AG04449 (cell line): ENCODE measurements at places on chromosomes 2 and 18.
A peak's percentile ranks its signal among the peaks of the same experiment; 100 is the strongest.

DNA sequence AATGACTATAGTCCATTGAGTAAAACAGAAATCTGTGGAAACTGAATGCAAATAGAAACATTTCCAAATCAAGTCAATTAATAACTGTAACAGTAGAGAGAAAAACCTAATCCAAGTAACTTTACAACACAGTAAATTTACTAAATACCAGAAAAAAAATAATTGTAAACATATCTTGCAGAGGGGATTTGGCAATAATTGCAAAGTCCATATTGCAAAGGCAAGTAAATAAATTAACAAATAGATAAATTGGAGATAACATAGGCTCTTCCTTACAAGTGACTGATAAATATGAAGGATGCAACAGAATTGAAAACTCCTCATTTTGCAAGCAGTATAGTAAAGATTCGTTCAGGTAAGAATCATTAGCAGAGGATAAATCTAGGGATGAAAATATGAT is 65.0 kb downstream of the SMC6 start:
- no peak for DNase-seq

- DNase-seq, result no peak
Observed at GRCh38 chr2:36413218-36413617, 57.6 kb downstream of the CRIM1 start.

DNA sequence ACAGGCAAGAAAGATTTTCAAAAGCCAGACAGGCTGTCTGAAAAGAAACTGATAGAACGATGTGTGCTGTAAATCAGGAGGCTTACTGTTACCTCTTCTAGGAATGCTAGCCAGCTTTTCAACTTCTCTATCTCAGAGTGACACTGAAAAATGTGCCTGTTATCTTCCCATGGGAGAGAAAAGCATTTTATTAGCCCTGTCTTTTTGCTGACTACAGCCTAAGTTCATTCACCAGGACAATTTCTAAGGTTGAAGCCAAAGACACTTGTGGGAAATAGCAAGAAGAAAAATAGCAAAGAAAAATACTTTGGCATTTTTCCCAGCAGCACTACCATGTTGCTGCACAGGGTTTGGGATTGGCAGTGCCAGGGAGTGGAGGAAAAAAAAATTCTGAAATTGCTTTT is 34.0 kb downstream of the ABCB11 start:
- no peak for DNase-seq

DNA sequence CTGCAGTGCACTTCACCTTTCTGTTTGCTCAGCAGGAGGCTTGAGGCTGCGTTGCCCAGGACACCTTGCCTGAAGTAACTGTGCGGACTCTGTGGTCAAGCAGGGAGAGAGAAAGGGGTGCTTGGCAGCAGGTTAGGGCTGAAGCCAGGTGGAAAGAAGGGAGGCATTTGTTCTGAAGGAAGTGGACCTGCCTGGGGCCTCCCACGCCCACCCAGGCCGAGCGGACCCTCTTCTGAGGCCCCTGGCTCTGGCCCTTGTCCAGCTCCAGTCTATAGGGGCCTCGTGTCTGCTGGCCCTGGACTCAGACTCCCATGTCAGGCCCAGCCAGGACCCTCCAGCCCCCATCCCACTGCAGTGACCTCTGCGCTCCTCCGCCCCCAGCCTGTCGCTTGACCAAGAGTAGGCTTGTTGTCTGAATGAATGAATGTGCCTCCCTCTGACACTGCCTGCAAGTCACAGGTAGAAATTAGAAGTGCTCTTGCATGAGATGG is 2.5 kb downstream of the SNED1 start:
- DNase-seq, result no peak

DNA sequence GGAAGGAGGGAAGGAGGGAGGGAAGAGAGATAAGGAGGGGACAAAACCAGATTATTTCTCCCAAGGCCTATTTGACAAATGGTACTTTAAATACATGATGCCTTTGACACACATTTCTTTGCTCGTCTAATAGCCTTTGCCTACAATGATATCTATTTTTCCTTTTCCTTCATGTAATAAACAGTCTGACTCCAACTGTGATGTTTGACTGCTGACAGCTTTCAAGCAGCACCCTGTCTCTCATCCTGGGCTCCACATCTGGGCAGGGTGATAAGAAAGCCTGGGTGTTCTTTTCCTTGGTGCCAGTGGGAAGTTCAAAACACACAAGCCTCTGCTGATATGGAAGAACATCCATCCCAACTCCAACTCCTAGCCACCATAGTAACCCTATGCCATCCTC is 1277.7 kb upstream of the NXPH2 start:
- no peak for DNase-seq

DNA sequence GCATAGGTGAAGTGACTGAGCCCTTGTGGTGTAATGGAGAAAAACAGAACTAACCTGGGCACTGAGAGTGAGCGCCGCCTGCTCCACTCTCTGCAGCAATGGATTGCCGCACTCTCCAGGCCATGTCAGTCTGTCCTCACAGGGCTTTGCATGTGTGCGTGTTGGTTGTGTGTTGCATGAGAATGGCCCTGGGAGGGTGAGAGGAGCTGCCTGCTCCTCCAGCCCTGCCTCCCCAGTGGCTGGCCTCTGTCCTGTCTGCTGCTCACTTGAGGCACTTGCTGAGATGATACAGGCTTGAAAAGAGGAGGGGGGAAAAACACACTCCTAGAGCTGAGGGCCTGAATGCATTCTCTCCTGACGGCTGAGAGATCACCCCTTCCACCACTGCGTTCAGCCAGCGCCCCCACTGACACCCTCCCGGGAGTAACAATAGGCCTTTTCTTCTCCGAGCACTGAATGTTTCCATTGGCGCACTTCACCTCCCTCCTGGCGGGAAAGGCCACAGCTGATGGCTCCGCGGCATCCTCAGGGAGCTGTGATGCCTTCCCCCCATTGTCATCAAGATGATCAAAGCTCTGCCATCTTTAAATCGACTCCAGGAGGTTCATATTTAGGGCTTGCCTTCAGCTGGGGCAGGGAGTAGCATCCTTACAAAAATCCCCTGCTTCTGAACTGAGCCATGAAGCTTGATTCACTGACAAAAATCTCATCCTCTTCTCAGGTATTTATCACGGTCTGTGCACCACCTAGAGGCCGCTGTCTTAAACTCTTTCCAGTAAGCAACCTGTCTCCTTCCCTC is 49.9 kb upstream of the DAPL1 start:
- DNase-seq, result peak; percentile 23

DNA sequence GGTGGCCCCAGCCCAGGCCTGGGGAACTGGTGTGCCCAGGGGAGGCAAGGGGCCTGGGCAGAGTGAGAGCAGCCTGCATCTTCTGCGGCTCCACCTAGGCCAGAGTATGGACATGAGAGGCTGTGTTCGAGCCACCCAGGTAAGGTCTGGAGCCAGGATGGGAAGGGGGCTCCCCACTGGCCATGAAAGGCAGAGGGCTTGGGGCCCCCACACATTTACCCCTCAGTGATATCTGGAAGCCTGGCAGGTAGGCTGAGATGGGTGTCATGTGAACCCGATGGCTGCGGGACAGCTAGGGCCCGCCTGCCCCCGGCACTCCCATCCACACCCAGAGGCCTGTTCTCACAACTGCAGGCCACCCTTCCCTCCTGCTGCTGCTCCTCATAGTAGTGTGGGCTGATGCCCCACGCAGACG is 13.2 kb downstream of the ADRA2B start:
- DNase-seq, result no peak

DNA sequence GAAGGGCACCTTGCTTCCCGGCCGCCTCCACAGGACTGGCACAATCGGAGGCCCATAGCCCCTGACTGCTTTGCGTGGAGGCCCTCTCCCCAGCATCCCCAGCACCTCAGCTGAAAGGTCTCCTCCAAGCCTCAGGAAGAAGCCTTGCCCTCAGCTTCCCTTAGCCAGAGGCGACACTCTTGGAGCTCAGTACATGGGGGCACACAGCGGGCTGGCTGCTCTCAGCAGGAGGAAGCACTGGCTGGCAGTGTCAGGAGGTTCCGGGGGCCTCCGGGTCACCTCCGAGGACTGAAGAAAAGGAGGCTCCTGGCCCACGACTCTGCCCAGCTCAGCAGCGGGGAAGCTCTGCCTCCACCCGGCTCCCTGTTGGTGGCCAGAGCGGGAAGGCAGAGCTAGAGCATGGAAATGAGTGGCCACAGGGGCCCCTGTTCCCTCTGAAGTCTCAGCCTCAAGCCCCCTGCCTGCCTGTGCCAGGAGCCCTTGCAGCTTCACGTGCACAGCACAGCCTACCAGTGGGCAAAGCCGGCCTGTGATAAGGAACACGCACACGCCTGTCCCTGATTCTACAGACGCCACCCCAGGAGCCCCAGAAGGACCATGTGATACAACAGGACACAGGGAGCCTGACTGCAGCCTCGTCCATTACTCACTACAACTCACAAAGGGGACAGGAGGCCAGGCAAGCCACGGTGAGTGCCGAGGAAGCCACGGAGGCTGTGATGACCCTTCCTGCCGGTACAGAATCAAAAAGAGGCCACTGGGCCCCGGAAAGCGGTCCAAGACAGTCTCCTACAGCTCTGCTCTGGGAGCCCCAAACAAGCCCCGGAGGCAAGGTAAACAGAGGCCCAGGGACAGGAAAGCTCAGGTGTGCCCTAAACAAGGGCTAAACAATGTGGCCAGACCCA is 15.5 kb downstream of the HDAC4 start:
- no peak for DNase-seq

GRCh38 chr18:75167759-75168618 is 41.0 kb downstream of the PTGR3 start:
- no peak for DNase-seq

DNA sequence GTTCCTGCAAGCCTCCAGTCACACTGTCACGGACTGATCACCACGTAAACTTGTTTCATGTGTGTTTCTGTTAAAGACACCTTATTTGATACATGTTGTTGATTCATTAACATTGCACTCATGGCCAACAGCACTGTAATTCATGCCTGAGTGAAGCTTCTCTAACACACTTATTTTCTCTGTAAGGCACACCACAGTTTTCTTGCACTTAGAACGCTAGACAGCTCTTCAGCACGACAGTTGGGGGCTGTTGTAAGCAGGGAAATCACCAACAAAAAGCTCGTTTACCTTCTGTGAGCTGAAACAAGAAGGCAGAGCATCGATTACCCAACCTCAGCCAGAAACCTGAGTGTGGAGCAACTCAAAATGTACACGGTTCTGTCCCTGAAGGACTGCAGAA is 28.1 kb downstream of the TNFRSF11A start:
- no peak for DNase-seq

- DNase-seq, result no peak
Observed at GRCh38 chr2:23788100-23788499, 138.8 kb downstream of the ATAD2B start.

GRCh38 chr18:79829136-79829854 is 31.6 kb downstream of the KCNG2 start:
- DNase-seq, result no peak

GRCh38 chr2:172440795-172441194 is 13.4 kb downstream of the ITGA6 start:
- DNase-seq, result no peak

DNA sequence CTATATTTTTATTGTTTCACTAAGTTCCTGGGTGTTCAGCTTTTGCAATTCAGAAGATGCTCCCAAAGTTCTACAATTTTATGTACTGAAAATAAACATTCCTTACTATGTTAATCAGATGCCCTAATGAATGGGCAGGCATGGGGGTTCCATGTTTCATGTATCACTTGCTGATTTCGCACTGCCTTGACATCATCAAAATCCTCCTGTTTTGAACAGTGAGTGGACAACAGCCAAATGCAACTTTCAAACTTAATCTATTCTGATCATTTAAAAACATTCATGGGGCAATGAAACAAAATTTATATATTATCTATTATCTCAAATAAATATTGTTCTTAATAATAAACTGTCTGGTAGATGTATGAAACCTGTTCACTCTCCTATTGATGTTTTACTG is 43.2 kb downstream of the ZEB2 start:
- DNase-seq, result no peak

- no peak for DNase-seq
Observed at GRCh38 chr2:51165534-51166260, 133.8 kb upstream of the NRXN1 start.

GRCh38 chr2:51194656-51195055 is 162.7 kb upstream of the NRXN1 start:
- no peak for DNase-seq

DNA sequence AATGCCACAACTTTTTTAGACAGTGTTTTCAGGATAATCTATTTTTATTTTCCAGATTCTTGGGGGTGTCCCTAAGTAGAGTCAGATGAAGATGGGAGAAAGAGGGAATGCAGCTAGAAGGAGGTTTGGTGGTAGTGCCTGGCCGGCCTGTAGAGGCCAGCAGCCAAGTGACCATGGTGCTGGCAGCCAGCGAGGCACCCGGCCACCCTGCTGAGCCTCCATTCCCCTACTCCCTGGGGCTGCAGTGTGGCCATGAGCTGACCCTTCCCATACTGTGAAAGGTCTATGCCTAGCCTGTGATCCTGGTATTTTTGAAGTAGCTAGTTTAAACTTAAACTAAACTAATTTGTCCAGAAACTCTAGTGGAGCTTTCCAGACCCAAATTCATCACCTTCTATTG is 268.6 kb downstream of the CYRIA start:
- DNase-seq, result no peak

GRCh38 chr2:106130251-106130998 is 63.7 kb downstream of the UXS1 start:
- no peak for DNase-seq

GRCh38 chr2:181680937-181681811 is 857 bp upstream of the NEUROD1 start:
- DNase-seq, result no peak

DNA sequence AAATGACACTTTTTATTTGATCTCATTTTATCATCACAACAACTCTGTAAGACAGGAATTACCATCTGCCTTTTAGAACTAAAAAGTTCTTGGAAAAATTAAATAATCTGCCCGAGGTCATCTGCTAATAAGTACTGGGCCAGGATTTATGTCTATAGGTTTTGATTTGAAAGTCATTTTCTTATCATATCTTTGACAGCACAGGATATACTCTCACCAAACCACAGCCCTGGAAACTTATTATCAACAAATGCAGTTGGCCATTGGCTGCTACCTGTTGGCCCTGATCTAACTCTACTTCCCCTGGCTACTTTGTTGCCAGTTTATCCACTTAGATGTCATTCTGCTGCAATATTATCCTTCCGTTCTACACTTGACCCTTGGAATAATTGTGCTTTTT is 354.6 kb downstream of the RAD51AP2 start:
- DNase-seq, result no peak
